ENCODE measurements at places on chromosomes 16 and 17.

- DNase-seq, result no peak
These were observed 22.1 kb upstream of the CRHR1 start for GRCh38 chr17:45761957-45762565.

DNA sequence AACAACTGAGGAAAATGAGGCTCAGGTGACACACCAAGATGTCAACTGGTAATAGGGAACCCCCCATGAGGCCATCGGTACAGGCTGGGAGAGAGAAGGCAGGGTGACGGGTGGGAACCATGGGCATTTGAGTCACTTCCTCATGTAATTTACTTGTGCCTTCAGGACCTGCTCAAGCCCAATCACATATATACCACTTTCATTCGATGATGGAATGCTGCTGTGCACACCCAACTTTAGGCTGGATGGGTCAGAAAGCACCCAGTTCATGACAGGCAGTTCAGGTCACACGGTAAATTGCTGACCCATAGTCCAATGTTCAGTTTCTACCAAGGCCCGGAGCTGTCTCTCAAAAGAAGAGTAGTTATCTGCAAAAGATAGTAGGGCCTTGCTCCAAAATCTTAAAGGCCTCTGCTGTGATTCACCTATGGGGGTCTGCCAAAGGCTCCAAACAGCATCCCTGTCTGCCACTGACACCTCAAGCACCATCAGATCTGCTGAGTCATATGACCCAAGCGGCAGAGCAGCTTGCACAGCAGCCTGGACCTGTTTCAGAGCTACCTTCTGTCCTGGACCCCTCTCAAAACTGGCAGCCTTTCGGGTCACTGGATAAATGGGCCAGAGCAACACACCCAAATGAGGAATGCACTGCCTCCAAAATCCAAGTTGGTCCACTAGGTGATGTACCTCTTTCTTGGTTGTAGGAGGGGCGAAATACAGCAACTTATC lies 24.7 kb downstream of the ZZEF1 start:
- no peak for DNase-seq

DNA sequence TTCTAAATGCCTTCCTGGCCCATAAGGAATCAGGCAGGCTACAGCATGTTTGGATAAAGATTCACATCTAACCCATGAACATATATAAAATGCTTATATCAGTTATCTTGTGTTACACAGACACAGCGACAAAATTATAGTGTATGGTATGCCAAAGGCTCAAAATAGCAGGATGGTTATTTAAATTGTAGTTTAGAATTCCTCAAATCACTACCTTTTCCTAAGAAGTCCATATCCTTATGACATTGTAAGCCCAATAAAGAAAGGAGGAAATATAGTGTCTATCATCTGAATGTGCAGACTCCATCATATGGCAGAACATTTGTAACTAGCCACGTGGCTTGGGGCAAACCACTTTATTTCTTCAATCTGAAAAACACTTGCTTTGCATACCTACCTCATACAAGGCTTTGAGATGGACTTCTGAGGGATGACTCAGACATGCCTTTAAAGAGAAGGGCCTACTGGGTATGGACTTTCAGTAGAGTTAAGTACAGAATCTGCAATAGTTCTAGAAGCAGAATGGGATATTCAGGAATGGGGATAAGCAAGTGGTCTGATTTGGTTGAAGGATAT lies 12.1 kb upstream of the DHX8 start:
- no peak for DNase-seq

DNA sequence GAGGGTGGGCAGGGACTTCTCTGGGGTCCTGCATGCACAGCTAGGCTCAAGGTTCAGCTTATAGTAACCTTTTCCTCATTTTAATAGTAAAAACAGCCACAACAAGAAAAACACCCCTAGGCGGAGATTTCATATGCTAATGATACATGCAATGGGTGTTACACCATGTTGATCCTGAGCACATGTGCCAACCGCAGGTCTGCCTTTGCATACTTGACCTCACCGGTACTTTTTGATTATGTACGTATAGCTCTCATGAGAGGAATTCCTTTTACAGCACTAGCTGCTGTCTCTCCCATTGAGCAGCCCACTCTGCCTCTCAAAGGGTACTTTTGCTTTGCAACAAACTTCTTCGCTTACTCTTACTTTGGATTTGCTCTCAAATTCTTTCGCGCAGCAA lies 1.9 kb downstream of the KRTAP4-8 start:
- no peak for DNase-seq

GRCh38 chr16:11966173-11966572 lies 1.2 kb downstream of the TNFRSF17 start:
- DNase-seq, result no peak

- no peak for DNase-seq
These were observed 140.2 kb downstream of the MSI2 start for GRCh38 chr17:57396511-57396921.

DNA sequence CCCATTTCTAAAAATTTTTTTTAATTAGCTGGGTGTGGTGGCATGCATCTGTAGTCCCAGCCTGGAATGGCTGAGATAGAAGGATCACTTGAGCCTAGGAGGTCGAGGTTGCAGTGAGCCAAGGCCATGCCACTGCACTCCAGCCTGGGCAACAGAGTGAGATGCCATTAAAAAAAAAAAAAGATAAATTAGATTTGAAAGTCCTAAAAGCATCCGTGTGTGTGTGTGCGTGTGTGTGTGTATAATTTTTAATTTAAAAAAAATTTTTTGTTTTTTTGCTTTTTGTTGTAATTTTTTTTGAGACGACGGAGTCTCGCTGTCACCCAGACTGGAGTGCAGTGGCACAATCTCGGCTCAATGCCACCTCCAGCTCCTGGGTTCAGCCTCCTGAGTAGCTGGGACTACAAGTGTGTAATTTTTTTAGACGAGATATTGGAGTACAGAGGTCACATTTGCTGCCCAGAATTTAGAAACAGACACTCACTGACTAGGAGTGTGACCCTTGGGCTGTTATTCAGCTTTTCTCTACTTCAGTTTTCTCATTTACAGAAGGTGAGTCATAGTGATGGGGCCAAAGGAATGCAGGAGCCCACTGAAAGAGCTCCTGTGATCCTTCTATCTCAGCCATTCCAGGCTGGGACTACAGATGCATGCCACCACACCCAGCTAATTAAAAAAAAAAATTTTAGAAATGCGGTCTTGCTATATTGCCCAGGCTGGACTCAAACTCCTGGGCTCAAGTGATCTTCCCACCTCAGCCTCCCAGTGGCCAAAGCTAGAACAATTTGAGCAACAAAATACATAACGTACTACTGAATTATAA lies 25.5 kb upstream of the TBX4 start:
- no peak for DNase-seq

DNA sequence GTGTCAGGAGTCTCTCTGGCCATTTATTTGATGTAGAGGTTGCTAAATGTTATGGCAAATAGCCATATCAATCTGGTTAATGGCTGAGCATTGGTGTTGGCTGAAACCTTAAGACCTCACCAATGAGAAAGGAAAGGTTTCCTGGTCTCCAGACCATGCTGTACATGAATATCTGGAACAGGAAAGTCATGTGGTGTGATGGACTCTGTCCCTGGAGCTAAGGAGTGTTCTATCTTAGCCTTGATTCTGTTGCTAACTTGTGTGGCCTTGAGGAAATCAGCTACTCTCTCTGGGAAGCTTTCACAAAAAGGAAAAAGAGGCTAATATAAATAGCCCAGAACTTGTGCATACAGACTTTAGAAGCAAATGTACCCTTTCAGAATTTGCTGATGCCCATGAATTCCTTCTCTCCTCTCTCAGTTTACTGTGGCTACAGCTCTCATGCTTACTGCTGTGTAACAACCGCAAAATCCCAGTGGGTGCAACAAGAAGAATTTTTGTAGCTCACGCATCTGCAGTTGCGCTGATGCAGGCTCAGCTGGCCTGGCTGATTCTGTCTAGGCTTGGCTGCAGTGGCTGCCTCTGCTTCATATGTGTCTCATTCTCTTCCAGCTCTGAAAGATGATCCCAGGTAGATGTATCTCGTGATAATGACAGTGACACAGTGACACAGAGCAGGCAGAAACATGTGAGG lies 287.5 kb downstream of the NPIPA8 start:
- no peak for DNase-seq

- DNase-seq, result no peak
These were observed 625.5 kb upstream of the C16orf82 start for GRCh38 chr16:26441178-26441577.

DNA sequence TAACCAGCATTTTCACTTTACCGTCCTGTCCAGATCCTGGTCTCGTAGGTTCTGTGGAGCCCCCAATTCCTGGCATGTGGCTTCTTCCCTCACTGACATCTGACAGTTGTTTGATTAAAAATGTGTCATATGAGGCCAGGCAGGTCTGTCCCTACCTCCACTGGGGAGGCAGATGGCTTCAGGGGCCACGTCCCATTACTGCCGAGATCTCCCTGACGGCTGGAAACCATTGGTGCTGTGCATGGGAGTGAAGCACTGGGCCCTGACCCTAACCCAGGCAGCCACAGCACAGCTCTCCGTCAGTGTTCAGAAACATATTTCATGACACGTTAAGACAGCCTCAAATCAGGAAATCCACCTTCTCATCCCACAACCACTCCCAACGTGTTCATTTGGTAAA lies 77.5 kb downstream of the GNAO1 start:
- no peak for DNase-seq

DNA sequence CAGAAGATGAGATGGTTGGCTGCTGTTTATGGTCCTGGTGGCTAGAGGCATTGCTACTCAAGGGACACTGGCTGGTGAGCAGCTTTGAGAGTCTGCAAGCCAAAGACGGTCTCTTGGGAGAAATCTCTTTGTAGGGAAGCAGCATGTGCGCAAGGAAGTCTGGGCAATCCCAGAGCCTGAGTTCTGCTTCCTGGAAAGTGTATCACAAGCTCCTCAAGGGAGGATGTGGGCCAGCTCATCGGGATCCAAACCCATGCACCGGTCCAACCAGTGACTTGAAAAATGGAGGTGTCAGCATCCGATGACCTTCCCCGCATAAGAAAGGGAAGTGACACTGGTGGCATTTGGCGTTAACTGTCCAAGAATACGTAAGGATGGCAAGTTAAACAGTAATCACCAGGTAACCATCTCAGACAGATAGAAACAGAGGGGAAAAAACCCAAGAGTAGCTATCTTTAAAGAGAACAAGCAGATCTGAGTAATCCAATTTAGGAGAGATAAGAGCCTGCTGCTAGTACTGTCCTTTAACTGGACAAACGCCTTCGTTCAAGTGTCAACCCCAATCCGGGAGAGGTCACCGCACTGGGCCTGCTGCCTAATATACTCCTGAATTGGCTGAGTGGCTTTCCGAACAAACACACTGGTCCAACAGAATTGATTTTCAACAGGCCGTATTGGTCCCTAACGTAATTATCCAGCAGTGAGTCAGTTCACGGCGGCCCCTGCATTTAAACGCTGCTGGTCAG lies 303.0 kb upstream of the ZFHX3 start:
- DNase-seq, result no peak

DNA sequence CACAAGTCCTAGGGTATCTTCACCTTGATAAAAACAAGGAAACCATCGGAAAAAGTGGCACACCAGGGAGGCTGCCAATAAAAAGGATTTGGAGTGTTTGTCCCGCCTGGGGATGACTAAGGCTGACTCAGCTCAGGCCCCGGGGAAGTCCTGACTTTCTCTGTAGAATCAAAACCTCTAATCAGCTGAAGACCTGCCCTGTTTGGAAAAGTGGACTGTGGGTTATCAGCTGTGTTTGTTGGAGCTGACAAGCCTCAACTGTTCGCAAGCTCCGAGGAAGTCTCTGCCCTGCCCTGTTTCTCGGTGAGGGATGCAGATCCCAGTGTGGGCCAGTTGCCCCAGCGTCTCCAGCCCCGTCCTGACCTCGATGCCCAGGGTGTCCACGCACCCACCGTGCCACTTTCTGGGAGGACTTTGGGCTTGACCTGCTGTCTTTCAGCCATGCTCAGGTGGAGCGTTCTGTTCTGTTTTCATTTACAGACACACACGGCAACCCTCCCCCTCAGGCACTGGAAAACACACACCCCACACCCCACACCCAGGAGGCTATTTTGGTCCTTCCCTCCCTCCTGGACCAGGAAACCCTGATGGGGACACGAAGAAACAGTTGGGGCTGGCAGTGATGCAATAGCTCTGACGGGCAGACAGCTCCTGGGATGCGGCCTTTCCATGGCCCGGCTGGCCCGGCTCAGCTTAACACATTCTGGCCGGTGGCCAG lies 27.6 kb upstream of the PITPNA start:
- DNase-seq, result peak; percentile 94

DNA sequence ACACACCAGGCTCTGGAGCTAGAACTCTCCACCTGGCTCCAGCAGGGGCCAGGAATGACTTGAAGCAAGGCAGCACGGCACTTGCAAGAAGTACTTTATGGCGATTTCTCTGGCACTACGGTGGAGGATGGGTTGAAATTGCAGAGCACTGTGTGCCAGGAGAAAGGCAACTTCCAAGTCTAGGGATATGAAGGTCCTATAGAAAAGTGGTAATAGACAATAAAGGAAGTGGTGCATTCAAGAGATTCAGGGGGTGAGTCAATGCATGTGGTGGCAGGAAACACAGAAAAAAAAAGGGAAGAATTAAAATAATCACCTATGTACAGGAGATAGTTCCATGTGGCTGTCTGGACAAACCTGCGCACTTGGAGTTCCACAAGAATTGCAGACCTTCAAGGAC lies 240.3 kb upstream of the DYNLRB2 start:
- no peak for DNase-seq

GRCh38 chr16:2473999-2474876 lies 689 bp upstream of the TBC1D24 start:
- DNase-seq, result peak; percentile 44

DNA sequence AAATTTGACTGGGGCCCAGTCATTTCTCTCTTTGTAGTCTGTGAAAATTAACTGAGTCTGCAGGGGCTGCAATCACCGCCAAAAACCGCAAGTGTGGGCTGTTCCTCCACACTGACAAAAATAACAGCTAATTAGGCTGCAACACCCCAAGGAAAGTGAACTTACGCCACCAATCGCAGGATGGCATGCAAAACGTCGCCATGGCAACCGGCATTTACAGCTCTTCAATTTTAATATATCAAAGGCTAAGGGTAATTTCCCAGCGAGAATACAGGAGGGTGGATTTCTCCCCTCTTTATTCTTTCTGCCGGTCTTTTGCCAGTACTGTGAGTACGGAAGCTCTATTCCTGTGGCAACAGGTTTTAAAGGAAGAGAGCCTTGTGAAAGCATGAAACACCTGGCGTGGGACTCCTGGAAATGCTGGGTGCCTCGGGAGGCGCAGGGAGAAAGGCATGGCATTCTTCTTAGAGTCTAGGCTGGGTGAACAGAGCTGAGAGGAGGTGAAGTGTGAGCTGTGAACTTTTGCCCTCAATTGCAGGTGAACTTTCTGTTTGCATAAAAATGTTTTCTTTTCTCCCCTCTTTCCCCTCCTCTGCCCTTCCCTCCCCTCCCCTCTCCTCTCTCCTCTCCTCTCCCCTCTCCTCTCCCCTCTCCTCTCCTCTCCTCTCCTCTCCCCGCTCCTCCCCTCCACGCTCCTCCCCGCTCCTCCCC lies 399.7 kb downstream of the XYLT1 start:
- no peak for DNase-seq
